NCI-H187 (cell line): ENCODE measurements at places on chromosomes 6 and 20.

GRCh38 chr20:965956-966355 is 36.2 kb downstream of the RSPO4 start:
- no peak for DNase-seq

DNA sequence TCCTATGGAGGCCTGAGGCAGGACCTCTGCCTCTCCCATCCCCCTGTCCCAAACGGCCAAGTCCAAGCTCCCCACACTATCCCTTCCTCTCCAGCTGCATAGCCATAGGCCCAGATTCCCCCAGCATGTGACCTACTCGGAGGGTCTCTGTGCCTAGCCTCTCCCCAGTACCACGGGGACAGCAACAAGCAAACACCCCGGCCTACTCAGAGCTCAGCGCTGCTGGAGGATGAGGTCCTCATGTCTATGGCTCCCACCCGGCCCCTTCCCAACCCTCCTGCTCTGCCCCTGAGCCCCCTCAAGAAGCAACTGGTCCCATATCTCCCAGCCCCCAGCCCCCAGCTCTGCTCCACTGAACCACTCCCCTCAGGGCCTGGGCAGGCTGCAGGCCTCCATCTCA is 24.2 kb downstream of the RNASET2 start:
- no peak for DNase-seq

DNA sequence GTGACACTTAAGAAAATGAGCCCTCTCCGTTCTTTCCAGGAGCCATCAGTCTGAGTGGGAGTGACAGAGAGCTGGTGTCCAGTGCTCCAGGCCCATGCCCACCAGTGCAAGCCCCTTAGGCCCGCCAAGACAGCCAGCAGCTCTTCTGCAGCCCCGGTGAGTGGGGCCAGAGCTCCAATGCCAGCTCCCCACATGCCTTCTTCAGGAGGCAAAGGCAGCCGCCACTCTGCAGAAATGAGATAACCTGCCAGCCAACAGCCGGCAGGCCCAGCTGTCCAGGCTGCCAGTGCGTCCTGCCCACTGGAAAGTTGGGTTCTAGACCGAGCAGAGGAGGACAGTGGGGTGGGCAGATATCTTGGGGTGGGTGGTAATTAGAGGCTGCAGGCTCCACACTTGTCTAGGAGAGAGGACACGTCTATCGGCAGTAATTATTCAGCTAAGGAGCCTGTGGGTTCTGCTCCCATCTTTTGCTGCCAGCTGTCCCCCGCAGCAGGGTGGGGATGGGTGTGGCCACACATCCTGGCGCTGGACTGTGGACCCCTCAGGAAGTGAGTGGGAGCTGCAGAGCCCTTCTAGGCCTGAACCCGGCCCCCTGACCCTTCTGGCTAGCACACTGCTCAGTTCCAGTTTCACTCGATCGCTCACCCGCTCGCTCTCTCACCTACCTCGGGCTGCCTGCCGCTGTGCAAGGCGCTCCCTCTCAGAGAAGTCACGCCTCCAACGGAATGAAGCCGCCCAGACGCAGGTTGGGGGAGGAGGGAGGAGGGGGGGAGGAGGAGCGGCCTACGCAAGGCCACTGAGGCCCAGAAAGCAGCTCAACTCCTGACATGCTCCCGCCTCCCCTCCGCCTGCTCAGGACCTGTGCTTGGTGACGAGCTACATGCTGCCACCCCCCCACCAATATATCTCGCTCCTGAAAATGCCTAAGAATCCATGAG is 3.6 kb downstream of the GRM4 start:
- peak; percentile 16 for DNase-seq

DNA sequence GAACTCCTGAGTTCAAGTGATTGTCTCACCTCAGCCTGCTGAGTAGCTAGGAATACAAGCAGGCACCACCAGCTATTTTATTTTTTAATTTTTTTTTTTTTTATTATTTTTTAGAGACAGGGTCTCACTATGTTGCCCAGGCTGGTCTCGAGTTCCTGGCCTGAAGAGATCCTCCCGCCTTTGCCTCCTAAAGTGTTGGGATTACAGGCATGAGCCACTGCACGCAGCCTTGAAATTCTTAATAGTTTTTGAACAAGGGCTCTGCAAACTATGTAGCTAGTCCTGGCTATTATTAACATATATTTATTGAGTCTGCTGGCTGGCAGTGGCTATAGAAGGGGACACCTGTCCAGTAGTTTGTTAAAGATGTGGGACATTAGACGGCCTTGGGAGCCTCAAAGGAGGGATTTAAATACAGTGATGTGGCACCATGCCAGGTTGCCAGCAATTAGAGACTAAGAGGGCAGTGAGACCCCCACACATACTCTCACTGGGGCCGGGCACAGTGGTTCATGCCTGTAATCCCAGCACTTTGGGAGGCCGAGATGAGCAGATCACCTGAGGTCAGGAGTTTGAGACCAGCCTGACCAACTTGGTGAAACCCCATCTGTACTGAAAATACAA is 21.1 kb upstream of the TAF8 start:
- DNase-seq: no peak

- DNase-seq: no peak
Observed at GRCh38 chr6:11847515-11848345, 69.1 kb upstream of the ADTRP start.
